ENCODE measurements at places on chromosomes 1 and 21.
A peak's percentile ranks its signal among the peaks of the same experiment; 100 is the strongest.

- DNase-seq: no peak
These were observed 70.0 kb upstream of the C21orf91 start for GRCh38 chr21:17889171-17889570.

- DNase-seq: no peak
These were observed 134.6 kb downstream of the ADSS2 start for GRCh38 chr1:244316986-244317655.

DNA sequence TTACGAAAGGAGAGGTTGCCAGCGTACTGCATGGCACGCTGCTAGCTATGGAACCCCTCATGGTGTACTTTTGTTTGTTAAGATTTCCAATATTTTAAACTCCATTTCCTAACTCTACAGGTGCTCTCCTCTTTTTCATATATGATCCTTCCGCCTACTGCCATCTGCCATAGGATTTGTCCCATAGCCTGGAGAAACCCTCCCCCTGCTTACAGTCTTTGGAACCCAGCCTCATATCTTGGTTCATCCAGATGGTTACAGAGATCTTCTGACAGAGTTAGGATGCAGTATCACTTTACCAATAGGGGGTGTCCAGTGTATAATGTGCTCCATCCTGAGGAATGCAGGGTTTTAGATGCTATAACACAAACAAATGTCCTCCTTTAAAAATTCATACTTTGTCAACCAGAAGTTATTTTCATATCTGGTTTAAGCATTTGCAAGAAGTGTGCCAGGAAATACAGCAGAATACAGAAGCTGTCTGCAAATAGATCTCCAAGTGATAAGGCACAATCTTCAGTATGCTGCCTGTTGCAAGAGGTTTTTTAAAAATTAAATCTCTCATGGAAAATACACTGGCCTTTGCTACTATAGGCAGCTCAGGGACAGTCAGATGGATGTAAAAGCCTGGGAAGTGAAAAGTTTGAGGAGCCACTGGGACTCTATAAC lies 377.8 kb downstream of the KCNH1 start:
- no peak for DNase-seq

DNA sequence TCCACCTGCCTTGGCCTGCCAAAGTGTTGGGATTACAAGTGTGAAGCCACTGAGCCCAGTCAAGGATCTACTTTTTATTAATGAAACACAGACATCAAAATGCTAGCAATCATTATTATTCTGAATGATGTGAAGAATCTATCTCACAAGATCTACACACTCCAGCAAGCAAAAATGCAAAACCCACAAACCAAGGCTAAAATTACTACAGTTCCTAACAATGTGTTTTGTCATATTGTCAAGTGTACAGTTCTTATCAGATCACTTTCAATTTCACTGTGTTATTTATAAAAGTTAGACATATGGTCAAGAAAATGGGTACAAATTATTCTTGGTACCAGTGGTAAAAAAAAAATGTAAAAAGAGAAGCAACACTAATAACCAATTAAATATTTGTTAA lies 61.3 kb upstream of the SDC3 start:
- no peak for DNase-seq

GRCh38 chr1:67832737-67833601 lies at the start of gene GNG12:
Gene GNG12, minus strand, starts transcription at chr1:67833467. Its CDS starts 125,781 bp downstream, at chr1:67707686.
- DNase-seq: peak; percentile 60

GRCh38 chr1:19743793-19744192 lies 55.9 kb downstream of the TMCO4 start:
- no peak for DNase-seq

DNA sequence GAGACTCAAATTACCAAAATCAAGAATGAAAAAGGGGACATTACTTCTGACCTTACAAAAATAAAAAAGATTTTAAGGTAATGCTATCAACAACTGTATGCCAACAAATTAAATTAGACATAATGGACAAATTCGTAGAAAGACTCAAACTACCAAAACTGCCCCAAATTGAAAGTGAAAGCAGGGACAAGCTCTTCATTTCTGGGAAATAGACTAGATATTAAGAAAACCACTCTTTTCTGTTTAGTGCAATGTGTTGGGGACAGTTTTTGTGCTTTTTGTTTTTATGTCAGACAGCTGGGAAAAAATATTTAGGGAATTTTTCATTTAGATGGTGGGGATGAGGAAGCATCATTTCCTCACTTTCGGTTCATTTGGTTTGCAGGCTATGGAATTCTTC lies 4.9 kb upstream of the GBP1 start:
- DNase-seq: no peak

DNA sequence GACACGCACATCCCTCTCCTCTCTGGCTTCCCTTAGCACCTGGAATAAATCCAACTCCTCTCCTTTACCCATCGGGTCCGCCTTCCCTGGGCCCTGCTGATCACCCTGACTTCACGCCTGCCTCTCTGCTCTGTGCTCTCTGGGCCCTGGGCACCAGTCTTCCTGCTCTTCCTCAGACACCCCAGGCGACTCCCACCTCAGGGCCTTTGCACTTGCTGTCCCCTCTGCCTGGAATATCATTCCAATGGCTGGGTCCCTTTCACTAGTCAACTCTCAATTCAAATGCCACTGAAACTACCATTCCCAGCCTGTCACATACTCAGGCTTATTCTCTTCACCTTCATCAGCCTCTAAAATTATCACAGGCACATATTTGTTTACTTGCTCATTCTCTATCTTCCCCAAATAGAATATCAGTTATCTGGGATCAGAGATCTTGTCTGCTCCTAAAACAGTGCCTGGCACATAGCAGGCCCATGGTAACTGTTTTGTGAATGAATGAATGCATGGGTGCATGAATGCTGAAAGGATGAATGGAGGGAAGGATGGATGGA lies 27.2 kb upstream of the SELENON start:
- no peak for DNase-seq

DNA sequence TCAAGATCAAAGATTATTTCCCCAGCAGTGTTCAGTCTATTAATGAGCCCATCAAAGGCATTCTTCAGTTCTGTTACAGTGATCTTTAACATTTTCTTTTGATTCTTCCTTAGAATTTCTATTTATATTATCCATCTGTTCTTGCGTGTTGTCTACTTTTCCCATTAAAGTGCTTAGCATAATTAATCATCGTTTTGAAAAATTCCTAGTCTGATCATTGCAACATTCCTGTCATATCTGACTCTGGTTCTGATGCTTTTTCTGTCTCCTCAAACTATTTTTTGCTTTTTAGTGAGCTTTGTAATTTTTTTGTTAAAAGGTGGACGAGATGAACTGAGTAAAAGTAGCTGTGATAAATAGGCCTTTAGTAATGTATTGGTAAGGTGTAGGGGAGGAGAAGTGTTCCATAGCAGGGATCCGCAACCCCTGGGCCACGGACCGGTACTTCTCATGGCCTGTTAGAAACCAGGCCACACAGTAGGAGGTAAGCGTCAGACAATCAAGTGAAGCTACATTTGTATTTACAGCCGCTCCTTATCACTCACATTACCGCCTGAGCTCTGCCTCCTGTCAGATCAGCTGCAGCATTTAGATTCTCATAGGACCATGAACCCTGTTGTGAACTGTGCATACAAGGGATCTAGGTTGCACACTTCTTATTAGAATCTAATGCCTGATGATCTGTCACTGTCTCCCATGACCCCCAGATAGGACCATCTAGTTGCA lies 163.3 kb downstream of the PIK3R3 start:
- DNase-seq: no peak

DNA sequence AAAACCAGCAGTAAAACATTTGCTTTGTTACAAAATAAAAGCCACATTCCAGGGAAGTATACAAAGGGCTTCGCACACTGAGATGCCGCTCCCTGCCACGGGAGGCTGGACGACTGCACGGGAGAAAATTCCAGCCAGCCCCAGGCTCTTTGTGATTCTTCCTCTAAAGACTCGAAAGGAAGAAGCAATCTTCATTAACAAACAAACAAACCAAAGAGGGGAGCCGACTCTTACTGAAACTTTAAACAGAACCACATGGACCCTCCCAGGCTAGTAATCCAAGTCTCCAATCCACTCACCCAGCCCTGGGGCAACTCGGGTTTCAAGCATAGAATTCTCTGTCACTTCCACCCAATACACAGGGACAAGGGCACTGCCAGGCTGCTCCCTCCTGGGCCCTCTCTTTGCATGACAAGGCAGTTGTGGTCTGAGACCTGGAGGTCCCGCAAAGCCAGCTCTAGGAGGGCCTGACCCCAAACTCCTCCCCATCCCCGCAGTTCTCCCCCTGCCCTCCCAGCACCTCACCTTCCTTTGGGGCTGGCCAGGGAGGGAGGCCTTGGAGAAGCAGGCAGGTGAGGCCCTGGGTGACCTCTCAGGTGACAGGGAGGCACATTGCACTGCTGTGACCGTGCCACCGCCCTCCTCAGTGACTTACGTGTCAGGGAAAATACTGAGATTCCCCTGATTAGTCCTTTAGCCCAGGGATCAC lies 26.6 kb upstream of the COL18A1 start:
- no peak for DNase-seq

DNA sequence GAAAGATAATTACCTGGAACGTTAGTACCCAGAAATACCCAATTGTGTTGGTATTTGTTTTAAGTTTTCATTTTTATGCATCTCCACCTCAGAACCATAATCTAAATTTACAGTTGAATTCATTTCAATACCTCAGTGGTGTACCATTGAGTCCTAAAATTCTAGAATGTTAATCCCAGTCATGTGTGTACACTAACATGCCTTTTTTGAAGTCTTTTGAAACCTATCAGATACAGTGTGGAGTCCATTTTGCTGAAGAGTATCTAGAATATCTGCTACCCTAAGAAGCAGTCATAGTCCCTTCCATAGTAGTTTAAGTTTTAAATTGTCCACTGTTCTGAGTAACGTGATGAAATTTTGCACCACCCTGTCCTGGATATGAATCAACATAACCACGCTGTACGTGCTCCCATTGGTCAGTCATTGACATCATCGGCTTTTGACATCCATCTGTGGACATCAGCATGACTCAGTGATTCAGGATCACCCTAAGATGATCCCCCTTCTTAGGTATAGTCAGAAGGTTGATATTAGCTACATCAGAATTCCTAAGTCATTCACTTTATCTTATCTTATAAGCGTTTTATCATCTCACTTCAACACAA lies 7.5 kb upstream of the ASH1L start:
- no peak for DNase-seq

DNA sequence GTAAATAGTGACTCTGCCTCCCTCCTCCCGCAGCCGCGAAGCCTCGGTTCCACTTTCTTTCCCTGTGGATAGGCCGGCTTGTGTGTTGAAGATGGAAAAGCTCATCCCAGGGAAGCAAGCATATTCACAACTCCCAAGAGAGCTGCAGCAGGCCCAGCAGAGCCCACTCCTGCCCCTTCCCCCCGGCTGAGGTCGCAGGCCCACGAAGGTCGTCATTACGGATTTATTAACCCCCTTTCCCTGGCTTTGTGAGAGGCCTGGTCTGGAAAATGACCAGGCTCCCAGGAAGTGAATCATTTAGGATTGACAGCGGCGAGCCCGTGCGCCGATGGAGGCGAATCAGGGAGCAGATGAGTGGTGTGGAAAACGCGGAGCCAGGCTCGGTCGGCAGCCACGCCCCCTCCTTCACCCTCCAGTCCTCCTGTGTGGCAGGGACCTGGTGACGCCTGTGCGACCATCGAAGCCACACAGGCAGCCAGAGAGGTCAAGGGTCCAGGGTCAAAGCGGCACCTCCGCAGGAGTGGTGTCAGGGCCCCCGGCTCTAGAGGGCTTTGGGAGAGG lies 93.4 kb downstream of the PRDM16 start:
- no peak for DNase-seq

GRCh38 chr1:32706491-32706890 lies 3.9 kb upstream of the SYNC start:
- no peak for DNase-seq

DNA sequence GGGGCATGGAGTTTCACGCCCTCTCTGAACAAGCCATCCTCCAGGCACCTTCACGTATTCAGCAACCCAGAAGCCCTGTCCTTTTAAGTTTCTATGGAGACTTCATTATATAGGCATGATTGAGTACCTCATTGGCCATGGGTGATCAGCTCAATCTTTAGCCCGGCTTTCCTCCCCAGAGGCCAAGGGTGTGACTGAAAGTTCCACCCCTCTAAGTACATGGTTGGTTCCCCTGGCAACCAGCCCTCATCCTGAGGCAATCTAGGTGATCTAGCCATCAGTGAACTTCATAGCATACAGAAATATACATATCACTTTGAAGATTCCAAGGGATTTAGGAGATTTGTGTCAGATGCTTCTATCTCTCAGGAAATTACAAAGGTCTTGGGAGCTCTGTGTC lies 21.3 kb upstream of the DHX9 start:
- no peak for DNase-seq

DNA sequence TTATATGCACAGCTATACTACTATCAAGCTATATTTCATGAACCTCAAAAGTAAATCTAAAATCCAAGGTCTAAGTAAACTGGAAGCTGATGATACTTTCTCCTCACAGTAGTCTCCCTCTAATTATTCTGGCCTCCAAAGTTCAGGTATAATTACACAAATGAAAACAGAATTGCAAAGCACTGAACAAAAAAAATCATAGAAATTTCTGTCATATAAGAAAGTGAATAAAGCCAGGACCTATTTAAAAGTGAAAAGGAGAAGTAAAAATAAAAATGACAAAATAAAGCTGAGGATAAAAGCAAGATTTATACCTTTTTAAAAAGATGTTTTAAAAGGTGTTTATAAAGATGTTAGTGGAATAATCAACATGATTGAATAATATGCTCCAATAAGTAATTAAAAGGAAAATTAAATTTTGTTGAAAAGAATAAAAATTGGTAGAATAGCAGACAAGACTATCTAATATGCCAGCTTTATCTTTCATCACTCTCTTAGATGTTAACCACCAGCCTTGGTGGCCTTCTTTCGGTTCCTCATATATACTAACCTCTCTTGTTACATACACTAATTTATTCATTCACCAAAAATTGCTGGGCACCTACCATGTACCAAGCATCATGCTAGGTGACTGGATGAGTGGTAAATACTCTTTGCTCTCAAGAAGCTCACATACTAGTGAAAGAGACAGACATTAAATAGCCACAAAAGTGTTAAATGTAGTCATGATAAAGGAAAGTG lies 25.1 kb downstream of the SHCBP1L start:
- no peak for DNase-seq

DNA sequence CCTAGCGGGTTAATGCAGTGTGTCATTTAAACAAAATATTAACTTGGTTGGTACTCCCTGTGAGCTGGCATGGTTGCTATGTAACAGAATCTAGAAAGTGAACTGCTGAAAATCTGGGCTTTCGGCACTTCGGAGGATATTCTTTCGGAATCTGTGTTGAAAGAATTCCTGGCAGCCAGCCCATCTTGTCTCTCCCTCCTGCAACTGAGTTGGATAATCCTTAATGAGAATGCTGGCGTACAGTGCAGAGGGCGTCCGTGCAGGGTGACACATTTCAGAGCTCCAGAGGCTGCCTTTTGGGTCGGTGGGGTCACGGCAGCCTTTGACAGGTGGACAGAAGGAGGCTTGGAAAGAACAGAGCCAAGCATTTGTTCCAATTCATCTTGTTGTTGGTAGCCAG lies 3.7 kb downstream of the KAZN start:
- no peak for DNase-seq

DNA sequence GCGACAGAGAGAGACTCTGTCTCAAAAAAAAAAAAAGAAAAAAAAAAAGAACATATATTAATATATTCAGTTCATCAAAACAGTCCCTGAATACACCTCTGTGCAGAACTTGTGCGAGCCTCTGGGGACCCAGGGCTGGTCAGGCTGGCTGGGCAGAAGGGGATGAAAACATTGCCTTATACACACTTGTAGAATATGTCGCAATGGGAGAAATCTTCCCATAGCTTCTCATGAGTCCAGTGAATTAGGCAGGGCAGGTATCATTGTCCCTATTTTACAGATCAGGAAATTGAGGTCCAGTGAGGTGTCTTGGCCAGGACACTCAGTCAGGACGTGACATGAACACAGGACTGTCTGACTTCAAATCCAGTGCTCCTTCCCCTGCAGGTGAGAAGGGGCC lies 12.6 kb upstream of the WNT4 start:
- DNase-seq: no peak

Data from HS-5 (cell line).